GOT3 (cell line): ENCODE measurements at places on chromosomes 6 and 20.

DNA sequence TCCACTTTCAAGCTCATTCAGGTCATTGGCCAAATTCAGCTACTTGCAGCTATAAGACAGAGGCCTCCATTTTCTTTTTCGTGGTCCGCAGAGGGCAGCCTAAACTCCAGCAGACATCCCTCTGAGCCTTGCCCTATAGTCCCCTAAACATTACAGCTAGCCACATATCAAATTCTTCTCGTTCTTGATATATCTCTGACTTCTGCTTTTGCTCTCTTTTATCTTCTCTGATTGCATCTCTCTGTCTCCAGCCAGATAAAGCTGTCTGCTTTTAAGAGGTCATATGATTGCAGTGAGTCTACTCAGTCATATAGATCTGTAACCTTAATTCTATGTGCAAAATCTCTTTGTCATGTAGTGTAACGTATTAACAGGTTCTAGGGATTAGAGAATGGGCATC, 358.4 kb upstream of the RGS17 start:
- DNase-seq: no peak

GRCh38 chr20:63834491-63834880, 3.4 kb upstream of the ZBTB46 start:
- DNase-seq: no peak

GRCh38 chr6:10071631-10072220, 343.1 kb downstream of the TFAP2A start:
- no peak for DNase-seq

- DNase-seq: no peak
These were observed 113.0 kb downstream of the MTFR2 start for GRCh38 chr6:136137008-136137692.

DNA sequence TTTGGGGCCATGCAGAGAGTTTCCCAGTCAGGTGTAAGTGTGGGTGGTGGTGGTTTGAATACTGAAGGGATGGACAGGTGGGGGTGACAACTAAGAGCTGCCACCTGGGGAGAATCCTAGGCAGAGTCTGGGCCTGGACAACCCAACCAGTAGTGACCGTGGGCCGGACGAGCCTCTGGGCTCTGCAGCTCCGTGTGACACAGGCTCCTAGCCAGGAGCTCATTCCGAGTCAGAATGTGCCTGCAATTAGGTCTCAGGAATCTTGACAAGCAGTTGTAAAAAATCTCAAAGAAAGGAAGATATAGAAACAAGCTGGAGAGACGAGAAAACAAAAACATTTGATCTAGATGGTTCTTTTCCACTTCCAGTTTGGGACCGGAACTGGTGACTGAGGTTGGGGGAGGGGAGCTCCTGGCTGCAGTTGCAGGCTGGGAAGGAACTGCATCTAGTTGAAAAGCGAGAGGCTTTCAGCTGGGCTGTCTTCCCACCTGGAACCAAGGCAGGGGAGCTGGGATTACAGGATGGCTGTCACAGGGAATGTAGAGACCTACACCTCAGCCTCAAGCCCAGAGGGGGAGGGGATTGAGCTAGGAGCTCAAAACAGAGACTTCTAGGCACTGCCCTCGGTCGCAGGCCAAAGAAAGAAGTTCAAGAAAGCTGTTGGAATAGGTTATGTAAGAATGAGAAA, 156.9 kb downstream of the PAX1 start:
- DNase-seq: no peak

GRCh38 chr20:49704932-49705336, 8.7 kb downstream of the B4GALT5 start:
- DNase-seq: no peak

DNA sequence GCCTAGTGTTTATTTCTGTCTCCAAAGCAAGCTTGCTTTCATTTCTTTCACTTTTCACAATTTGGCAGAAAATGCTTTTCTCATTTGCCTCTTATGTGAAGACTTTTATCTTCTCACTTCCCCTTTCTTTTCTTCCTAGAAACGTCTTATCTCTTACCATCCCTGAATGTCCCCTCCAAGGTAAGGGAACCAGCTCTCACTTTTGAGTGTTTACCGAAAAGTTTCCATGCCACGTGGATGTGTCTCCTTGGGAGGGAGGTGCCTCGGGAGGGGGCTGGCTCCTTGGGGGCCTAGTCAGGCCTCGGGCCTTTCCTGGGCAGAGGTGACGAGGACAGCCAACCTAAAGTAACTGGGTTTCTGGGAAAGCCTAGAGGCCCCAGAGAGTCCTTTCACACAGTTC, 127.4 kb downstream of the CD24 start:
- DNase-seq: no peak

DNA sequence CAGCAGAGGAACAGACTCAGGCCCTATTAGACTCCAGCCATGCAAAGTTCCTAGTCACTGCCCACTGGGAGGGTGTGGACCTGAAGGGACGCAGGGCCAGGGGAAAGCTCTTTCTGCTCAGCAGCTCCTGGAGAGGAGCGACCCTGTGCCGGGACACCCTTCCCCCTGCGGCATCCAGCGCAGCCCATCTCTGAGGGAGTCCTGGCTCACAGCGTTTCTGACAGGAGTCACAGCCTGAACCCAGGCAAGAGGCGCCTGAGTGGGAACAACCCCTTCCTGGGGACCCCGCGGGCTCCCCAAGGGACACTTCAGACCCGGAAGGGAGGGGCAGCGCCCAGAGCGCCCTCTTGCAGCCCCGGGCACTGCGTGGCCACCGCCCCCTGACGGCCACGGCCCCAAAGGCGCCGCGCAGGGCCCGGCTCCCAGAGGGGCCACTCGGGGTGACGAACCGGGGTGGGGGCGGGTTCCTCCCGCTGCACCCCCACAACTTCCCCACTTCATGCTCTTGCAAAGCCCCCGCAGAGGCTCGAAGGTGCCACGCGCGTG, 862 bp downstream of the UCKL1 start:
- DNase-seq: peak; percentile 62

- DNase-seq: no peak
These were observed 16.6 kb downstream of the DSE start for GRCh38 chr6:116387374-116387773.

- no peak for DNase-seq
These were observed 108.7 kb downstream of the MYB start for GRCh38 chr6:135289816-135290215.

- DNase-seq: no peak
These were observed 108.0 kb downstream of the CHD6 start for GRCh38 chr20:41510224-41510623.

DNA sequence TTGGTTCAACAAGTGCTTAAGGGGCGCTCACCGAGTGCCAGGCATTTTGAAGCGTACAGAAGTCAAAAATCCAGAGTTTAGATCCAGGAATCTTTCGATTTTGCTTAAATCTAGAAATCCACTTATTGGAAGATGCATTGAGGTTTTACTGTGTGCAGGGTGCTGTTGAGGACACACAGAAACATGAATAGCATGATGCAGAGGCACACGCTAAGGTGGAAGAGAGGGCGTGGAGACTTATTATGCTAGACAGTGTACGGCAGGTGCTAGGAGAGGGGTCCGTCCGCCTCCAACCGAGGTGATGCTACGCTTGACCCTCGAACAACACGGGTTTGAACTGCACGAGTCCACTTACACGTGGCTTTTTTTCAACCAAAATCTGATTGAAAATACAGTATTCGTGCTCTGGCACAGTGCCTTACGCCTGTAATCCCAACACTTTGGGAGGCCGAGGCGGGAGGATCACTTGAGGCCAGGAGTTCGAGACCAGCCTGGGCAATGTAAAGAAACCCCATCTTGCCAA, 1.0 kb upstream of the KIF13A start:
- no peak for DNase-seq

DNA sequence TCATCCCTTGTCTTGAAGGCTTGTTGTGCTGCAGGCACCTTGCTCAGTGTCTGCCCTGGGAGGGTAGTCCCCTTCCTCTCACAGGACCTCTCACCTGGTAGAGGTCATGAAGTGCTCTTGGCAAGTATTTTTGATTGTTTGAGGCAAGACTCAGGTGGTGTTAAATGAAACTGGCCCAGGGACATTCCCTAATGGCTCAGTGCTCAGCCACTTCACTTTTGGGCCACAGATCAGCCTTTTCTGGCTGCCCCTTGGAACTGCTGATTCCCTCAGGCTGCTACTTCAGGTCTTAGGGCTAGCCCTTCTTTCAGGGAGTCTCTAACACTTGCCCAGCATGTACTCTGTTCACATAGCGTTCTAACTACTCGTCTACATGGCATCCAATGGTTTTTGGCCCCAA, 111.3 kb downstream of the RNF144B start:
- DNase-seq: no peak

DNA sequence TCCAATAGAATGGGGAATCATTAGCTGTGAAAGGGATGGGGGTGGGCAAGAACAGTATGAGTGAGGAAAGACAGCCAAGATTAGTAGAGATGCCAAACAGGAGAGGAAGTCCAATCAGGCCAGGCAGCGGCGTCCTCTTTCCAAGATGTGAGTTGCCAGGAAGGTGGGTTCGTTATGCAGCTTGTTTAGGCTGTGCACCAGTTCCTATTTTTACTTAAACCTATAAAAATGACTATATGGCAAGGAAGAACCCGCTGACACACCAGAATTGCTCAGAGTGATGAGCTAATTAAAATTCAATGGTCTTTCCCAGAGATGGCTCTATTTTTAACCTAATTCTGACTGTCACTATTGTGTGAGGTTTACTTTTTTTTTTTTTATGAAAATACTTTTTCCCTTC, 88.2 kb downstream of the SLC22A23 start:
- no peak for DNase-seq

- no peak for DNase-seq
These were observed 170.2 kb downstream of the PREX1 start for GRCh38 chr20:48657426-48658197.

GRCh38 chr6:110876806-110877564, 2.4 kb downstream of the AMD1 start:
- DNase-seq: no peak

- DNase-seq: no peak
These were observed 86.2 kb downstream of the PLEKHG1 start for GRCh38 chr6:150685860-150686259.

- DNase-seq: no peak
These were observed 11.5 kb downstream of the PEDS1 start for GRCh38 chr20:50141811-50142561.

GRCh38 chr6:149771185-149771584, 21.6 kb downstream of the PCMT1 start:
- no peak for DNase-seq

DNA sequence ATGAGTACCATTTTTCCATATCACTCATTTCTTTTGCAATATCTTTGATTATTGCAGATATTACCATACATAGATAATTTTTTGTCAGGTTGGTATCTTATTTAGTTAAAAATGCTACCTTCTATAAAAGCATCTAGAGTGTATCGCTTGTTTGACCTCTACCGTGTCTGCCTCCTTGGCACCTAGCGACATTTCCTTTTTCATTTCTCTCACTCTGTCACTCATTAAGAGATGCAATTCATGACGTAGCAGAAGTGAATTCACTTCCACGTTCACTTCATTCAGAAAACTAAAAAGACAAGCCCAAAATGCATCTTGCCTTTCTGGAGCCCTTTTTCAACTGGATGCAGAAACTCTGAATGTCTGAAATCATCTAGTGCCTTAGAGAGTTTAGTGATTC, 172.9 kb downstream of the MMS22L start:
- no peak for DNase-seq

- DNase-seq: no peak
These were observed 5.2 kb downstream of the SIRPA start for GRCh38 chr20:1900321-1900801.

- no peak for DNase-seq
These were observed 13.0 kb downstream of the UNC5CL start for GRCh38 chr6:41025966-41026530.

- DNase-seq: no peak
These were observed 158.3 kb downstream of the DLL1 start for GRCh38 chr6:170132561-170132991.

GRCh38 chr6:10269814-10270472, 144.9 kb downstream of the TFAP2A start:
- no peak for DNase-seq

GRCh38 chr6:45576648-45577624, 199.2 kb upstream of the SUPT3H start:
- DNase-seq: no peak

DNA sequence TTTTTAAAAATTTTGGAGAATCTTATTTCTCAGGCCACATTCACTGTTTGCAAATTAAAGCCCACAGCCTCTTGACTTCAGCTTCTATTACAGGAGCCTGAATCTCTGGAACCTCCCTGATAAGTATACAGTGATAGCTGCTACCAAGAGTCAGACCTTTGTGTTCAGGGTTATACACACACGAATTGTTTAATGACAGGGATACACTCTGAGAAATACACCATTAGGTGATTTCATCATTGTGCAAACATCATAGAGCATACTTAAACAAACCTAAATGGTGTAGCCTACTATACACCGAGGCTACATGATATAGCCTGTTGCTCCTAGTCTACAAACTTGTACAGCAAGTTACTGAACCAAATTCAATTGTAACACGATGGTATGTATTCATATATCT, 473.9 kb downstream of the PKHD1 start:
- no peak for DNase-seq

DNA sequence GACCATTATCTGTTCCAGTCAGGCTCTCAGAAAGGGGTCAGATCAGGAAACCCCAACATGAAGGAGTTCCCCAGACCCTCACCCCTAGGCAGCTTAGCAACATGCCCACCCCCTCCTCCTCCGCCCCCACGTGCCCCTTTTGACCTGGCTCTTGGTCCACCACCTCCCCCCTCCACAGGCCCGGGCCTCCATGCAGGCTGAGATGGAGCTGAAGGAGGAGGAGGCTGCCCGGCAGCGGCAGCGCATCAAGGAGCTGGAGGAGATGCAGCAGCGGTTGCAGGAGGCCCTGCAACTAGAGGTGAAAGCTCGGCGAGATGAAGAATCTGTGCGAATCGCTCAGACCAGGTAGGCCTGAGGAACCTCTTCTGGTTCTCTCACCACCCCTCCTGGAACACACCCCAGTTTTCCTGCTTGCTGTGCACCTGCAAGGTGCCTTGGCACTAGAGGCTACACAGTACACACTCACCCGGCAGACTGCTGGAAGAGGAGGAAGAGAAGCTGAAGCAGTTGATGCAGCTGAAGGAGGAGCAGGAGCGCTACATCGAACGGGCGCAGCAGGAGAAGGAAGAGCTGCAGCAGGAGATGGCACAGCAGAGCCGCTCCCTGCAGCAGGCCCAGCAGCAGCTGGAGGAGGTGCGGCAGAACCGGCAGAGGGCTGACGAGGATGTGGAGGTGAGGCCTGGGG, 21.9 kb downstream of the DEF6 start:
- no peak for DNase-seq

DNA sequence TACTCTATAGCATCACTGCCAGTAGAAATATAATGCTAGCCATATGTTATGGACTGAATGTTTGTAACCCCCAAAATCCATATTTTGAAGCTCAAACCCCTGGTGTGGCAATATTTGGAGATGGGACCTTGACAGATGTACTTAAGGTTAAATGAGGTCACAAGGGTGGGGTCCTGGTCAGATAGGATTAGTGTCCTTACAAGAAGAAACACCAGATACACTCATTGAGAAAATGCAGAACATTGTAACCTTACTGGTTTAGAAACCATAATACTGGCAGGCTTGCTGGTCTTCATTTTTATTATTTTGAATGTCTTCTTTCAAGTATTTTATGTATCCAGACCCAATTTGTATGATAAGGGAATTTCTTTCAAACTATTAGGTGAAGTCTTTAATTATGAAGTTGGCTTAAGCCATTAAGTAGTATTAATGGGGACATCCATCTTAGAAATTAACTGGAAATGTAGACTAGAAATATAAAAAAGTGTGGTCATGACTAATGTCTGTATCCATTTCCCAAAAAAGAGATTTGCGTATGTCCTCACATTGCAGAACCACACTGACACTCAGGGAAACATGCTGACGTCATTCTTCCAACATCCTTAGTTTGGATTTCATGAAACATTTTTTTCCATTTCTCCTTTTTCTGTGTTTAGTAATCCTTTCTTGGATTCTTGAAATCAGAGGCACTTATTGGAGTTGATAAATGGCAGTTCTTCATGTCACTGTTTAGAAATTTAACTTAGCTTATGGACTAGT, 32.4 kb downstream of the SLC16A10 start:
- DNase-seq: no peak
